ENCODE measurements at places on chromosomes 6 and 20. TPM values are rescaled to one million over a fixed set of nuclear protein-coding genes. Genes with fewer than 3 reads are reported as not detected.
A peak's percentile ranks its signal among the peaks of the same experiment; 100 is the strongest.

GRCh38 chr20:11521476-11522365 lies 396.0 kb upstream of the BTBD3 start:
- no peak overlapping the region for H3K4me3 ChIP-seq
- H3K36me3 ChIP-seq = no peaks in the 10 kb centered on the region
- H3K27ac ChIP-seq = no peak overlapping the region
- no peaks in the 10 kb centered on the region for H3K27me3 ChIP-seq
- no peak for DNase-seq
- no peaks in the 10 kb centered on the region for H3K4me1 ChIP-seq

- no peak overlapping the region for H3K27ac ChIP-seq
- no peaks in the 10 kb centered on the region for H3K4me1 ChIP-seq
- no peak overlapping the region for H3K4me3 ChIP-seq
- no peak for DNase-seq
Observed at GRCh38 chr6:44284121-44284520, 13.9 kb downstream of the TMEM151B start.

GRCh38 chr20:5354901-5355300 lies 38.1 kb upstream of the PROKR2 start:
- H3K4me3 ChIP-seq = no peak overlapping the region
- peaks cover 28% of the 10 kb centered on the region for H3K4me1 ChIP-seq
- DNase-seq = no peak
- H3K27ac ChIP-seq = no peak overlapping the region

- no peaks in the 10 kb centered on the region for H3K27me3 ChIP-seq
- no peak overlapping the region for H3K4me3 ChIP-seq
- DNase-seq = no peak
- H3K36me3 ChIP-seq = peaks cover 44% of the 10 kb centered on the region
- H3K4me1 ChIP-seq = peaks cover 27% of the 10 kb centered on the region
- no peak overlapping the region for H3K27ac ChIP-seq
Observed at GRCh38 chr6:98925831-98926230, 21.9 kb downstream of the FBXL4 start.

Gene SLC17A2
- total RNA-seq = not detected

DNA sequence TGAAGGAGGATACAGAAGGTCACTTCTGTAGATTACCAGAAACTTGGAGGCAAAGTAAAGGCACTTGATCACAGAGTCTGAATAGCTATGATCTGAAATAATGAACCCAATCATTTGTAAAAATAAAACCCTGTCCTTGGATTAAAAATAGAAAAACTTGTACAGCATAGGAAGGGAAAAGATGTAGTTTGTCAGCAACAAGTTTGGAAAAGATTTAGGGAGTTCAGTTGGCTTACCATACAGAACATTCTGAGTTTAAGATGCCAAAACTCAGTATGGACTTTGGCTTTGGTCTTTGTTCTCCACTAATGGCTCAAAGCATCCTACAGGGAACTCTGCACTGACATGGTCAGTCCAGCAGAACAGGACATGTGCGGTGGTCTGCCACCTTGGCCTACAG lies 240.6 kb downstream of the BCKDHB start:
- no peak overlapping the region for H3K27ac ChIP-seq
- no peaks in the 10 kb centered on the region for H3K36me3 ChIP-seq
- no peak for DNase-seq
- no peaks in the 10 kb centered on the region for H3K27me3 ChIP-seq

DNA sequence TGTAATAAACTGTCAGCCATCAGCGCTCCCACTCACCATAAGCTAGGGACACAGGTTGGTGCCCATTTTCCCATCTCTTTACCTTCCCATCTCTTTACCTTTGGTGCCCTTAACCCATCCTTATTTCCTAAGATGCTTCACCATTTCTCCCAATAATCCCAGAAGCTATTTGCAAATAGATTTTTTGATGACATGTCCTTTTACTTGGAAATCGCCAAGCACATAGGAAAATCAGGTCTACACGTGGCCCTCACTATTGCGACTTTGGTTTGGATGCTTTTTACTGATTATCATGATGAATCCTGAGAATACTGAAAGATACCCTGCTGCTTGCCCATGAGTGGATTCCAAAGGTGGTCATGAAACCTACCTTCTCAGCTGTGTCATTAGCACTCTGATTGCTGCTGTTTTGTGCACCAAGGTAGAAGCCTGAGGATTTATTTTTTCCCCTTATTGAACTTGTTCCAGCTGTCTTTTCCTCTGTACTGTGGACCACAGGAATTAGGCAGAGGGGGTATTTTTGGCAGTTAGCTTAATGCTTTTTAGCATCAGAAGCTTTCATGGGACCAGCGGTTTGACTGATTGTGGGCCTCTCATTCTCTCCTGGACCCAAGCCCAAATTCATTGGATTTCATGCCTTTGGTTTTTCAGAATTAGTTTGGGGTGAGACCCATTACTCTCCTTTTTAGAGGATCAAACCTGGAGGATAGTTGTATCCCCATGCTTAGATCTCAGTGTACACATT lies 229.6 kb upstream of the RIN2 start:
- H3K4me3 ChIP-seq = no peak overlapping the region
- no peaks in the 10 kb centered on the region for H3K27me3 ChIP-seq
- no peaks in the 10 kb centered on the region for H3K4me1 ChIP-seq
- H3K36me3 ChIP-seq = no peaks in the 10 kb centered on the region

DNA sequence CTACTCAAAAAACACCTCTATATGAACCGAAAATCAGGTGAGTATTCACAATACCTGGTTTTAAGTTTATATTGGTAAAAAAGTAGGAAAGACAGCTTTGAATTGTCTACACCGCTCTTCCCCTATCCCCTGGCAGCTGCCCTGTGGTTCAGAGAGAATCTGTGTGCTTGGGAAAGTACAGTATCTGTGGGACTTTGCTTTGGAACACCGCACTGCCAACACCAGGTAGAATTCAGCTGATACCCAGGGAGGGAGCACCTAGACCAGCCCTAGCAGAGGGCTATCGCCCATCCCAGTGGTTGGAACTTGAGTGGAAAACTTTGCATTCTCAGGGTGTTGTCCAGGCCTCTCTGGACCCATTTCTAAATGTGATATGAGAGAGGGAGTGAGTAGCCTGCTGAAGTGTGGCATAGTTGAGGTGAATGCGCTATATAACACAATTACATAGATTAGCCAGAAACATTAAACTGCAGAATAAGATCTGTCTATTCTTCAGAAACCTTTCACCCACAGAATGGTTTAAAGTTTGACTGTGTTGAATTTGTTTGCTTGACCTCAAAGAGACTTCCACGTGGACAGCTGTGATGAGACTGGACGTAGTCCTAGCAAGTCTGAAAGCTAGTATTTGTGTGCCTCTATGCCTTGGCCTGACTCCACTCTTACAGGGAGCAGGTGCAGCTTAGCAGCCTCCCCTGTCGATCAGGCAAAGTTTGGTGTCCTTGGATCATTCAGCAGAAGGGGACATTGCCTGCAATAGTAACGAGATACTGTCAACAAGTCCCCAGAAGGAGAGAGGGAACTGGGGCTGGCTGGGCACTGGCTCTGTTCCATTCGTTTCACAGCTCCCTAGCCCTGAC lies 11.5 kb upstream of the MPC1 start:
- no peak overlapping the region for H3K4me3 ChIP-seq
- no peak for DNase-seq
- H3K4me1 ChIP-seq = no peaks in the 10 kb centered on the region

- no peaks in the 10 kb centered on the region for H3K36me3 ChIP-seq
- no peak overlapping the region for H3K4me3 ChIP-seq
- no peaks in the 10 kb centered on the region for H3K27me3 ChIP-seq
- no peak overlapping the region for H3K27ac ChIP-seq
- no peaks in the 10 kb centered on the region for H3K4me1 ChIP-seq
- no peak for DNase-seq
Observed at GRCh38 chr6:65988006-65988405, 281.0 kb upstream of the EYS start.

DNA sequence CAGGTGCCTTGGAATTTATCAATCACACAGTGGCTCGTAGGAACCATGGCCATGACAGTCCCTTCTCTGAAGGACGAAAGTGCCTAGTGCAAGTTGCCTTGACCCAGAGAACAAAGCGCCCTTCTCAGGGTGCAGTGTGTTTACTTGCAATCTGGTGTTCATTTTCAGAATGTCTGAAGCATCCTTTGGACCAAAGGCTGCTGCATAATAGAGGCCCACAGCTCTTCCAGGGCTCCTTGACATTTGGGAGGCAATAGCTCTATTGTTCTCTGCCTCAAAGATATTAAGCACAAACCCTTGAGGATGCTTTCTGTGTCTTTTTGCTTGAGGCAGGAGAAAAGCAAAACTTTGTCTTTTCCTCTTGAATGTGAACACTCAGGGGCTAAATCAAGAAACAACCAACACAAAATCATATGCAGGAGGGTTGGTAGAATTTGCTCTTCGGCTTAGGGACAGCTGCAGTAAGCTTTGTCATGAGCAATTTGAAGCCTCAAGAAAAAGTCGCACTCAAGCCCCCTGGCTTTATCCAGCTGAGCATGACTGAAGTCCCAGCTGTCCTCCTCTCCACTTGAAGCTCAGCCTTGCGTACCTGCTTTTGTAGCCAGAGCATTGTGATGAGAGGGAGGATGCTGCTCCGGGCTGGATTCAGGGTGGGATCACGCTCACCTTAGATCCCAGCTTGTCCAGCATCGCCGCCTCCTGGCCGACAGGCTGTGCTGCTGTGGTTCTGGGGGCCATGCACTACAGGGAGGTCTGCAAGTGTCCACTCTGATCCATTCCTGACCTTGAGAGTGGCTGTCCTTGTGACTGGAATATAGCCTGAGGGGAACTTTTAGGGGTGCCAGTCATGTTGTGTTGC lies 495.4 kb downstream of the CDH26 start:
- no peak overlapping the region for H3K4me3 ChIP-seq
- no peaks in the 10 kb centered on the region for H3K27me3 ChIP-seq
- H3K27ac ChIP-seq = no peak overlapping the region
- no peaks in the 10 kb centered on the region for H3K4me1 ChIP-seq

Gene TMEM14B
- 94.2 TPM for total RNA-seq

DNA sequence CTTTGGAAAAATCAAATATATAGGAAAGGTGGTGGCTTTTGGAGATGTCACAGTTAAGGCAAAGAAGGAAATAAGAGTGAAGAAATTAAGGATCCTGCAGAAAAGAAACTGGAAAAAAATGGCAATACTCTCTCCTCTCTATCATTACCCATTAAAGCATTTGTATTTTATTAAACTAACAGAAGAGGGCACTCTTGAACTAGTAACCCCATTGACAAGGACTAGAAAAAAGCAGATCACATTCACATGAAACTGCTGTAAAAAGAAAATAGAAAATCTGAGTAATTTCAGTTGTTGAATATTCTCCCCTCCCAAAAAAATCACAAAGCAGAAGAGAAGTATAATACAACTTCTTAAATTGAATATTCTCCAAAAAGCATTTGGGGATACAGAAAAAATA lies 104.1 kb upstream of the SLC35B3 start:
- no peak overlapping the region for H3K4me3 ChIP-seq
- no peak overlapping the region for H3K27ac ChIP-seq
- no peaks in the 10 kb centered on the region for H3K27me3 ChIP-seq
- no peaks in the 10 kb centered on the region for H3K4me1 ChIP-seq

Gene HTR1E
- total RNA-seq = not detected

Gene REM1
- total RNA-seq = not detected

DNA sequence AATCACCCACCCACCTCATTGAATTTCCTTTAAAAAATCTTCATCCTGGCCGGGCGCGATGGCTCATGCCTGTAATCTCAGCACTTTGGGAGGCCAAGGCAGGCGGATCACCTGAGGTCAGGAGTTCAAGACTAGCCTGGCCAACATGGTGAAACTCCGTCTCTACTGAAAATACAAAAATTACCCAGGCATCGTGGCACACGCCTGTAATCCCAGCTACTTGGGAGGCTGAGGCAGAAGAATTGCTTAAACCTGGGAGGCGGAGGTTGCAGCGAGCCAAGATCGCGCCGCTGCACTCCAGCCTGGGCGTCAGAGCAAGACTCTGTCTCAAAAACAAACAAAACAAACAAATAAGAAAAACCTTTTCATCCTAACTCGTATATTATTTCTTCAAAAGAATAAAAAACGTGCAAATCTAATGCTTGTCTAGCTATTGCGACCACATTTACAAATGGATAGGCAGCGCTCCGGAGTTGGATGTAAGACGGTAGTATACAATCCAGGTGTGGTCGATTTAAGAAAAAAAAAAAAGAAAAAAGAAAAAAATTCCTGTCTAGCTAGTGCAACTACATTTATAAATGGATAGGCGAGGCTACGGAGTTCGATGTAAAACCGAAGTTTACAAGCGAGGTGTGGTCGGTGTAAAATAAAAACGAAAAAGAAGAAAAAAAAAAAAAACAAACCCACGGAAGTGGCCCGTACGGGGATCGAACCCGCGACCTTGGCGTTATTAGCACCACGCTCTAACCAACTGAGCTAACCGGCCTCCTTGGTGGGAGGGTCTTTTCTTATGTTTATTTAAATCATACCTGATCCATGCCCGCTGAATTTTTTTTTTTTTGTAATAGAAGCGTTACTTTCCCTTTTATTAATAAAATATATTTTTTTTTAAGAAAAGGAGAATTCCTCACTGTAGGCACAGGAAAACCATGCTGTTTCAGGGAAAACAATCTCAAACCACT lies 70.7 kb upstream of the PRSS16 start:
- H3K27ac ChIP-seq = peak overlapping the region; percentile 87
- no peaks in the 10 kb centered on the region for H3K36me3 ChIP-seq

DNA sequence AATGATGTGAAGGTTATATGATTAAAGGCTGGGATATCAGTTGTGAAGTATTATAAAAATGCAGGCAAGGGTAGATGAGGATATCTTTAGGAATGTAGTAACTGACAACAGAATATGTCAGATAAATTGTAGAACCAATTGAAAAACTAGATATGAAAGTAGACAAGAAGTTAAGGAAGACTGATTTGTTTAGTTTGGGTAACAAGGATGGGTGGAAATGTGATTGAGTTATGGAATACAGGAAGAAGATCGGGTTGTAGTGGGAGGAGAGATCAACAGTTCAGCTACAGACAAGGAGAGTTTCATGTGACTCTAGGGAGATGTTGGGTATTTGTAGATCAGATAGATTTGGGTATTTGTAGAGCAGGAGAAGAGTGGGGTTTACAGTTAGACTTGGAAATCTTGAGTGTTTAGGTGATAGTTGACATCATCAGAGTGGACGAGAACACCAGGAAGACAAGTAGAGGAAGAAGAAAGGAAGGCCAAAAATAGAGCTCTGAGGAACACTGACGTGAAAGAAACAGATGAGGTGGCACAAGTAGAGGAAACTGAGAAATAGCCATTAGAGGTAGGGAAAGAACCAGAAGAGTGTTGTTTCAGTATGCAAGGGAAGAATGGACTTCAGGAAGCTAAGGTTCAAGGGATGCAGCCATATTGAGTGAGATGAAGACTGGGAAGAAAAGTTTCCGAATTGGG lies 12.1 kb upstream of the TSPYL1 start:
- no peaks in the 10 kb centered on the region for H3K4me1 ChIP-seq
- no peaks in the 10 kb centered on the region for H3K27me3 ChIP-seq
- H3K4me3 ChIP-seq = no peak overlapping the region

Gene PDCD2
- 140 TPM for total RNA-seq

DNA sequence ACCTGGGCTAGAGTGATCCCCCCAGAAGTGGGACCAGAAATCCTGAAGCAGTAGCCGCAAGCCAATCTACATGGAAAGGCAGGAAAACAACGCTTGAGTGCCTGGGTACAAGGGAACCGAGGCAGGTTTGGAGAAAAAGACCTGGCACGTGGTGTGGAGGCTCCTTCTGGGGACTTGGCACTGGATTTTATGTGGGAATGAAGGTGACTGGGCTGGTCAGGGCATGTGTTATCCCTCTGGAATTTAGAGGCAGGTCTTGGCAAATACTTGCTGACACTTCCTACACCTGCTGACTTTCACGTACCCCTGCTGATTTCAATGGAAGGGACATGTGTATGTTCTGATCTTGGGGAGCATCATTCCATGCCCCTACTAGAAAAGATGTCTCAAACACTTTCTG lies 25.0 kb upstream of the FAM217A start:
- no peaks in the 10 kb centered on the region for H3K36me3 ChIP-seq
- H3K4me3 ChIP-seq = no peak overlapping the region
- no peak overlapping the region for H3K27ac ChIP-seq
- no peak for DNase-seq
- H3K4me1 ChIP-seq = no peaks in the 10 kb centered on the region
